ENCODE measurements at places on chromosomes 5 and 9.

GRCh38 chr5:9905661-9906060 lies 275.5 kb upstream of the TAS2R1 start:
- DNase-seq = no peak

GRCh38 chr5:129500101-129500500 lies 40.0 kb downstream of the ADAMTS19 start:
- no peak for DNase-seq

GRCh38 chr9:4114569-4115505 lies 185.0 kb downstream of the GLIS3 start:
- no peak for DNase-seq

- no peak for DNase-seq
Measured at GRCh38 chr9:96674906-96675538, 19.9 kb upstream of the PRXL2C start.

- no peak for DNase-seq
Measured at GRCh38 chr9:135865531-135865930, 41.8 kb downstream of the CAMSAP1 start.

DNA sequence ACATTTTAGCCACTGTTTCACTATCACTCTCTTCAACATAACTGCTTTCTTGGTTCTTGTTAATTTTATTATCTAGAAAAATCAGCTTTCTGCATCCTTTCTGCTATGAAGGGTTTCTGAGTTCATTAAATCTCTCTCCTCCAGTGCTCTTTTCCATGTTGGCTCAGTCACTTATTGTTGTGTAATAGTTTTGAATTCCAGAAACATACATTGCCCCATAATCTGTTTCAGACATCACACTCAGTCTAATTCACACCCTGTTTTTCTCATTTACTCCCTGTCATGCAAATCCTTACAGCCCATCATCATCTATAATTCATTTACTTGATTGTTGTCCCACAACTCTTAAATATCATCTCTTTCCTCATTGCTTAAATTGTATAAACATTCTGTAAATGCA lies 176.1 kb upstream of the CDH12 start:
- no peak for DNase-seq

All from left renal pelvis (tissue), 4 donors.